Astrocyte of the hippocampus (primary cell): ENCODE measurements at places on chromosomes 16 and 17.

DNA sequence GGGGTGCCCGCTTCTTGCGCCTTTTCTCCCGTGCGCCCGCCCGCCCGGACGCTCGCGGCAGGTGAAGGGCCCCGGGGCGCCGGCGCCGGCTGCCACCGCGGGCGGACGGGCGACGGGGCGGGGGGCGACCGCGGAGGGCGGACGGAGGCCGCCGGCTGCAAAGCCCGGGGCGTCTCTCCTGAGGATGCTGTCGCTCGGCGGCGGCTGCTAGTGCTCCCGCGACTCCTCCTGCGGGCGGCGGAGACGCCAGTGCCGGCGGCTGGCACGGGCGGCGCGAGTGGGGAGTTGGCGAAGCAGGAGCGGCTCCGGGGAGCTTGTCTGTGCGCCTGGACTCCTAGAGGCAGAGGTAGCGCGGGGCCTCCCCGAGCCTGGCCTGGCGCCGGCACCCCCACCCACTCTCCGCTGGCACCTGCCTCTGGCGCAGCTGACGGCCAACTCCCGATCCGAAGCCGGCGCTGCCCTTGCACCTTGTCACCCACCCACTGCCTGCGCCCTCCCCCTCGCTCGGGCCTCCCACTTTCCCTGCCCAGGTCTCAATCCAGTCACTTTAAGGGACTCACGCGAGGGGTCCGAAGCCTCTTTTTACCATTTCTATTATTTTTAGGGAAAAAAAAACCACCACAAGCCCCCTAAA, at the start of gene FAM20A:
FAM20A (minus strand) TSS at position 437 of the 634 bp plus-strand sequence. CDS start 701 bp downstream, outside the sequence.
- peak; percentile 32 for DNase-seq

- DNase-seq: no peak
Observed at GRCh38 chr17:74962622-74963394, 9.8 kb downstream of the HID1 start.

GRCh38 chr16:58537124-58537906, 22.0 kb downstream of the SETD6 start:
- no peak for DNase-seq

- DNase-seq: no peak
Observed at GRCh38 chr16:11238272-11239202, 17.5 kb downstream of the SOCS1 start.

- DNase-seq: no peak
Observed at GRCh38 chr16:83781-84615, 6.0 kb downstream of the MPG start.
